ENCODE measurements at places on chromosomes 2 and 18.

- H3K36me3 ChIP-seq, result peaks cover 4% of the 10 kb centered on the region
- no peak for DNase-seq
- no peaks in the 10 kb centered on the region for H3K4me1 ChIP-seq
- no peaks in the 10 kb centered on the region for H3K27me3 ChIP-seq
These were observed 948.0 kb downstream of the DSC3 start for GRCh38 chr18:30094556-30094955.

DNA sequence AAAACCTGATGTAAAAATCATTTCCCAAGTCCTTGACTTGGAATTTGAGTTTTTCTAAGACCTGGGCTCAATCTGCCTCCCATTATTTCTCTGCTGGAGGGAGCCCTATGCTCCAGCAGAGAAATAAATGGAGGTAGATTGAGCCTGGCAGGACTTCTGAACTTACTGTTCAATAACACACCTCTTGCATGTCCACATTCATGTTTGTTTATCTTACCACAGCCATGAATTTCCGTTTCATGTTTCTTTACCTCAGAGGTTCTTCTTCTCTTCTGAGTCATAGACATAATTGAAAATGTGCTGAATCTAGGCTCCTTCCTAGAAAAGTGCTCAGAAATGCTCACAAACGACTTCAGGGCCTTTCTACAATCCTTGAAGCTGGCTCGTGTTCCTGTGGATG lies 170.8 kb downstream of the PMAIP1 start:
- H3K4me1 ChIP-seq, result no peaks in the 10 kb centered on the region
- no peak overlapping the region for H3K27ac ChIP-seq
- no peaks in the 10 kb centered on the region for H3K36me3 ChIP-seq
- DNase-seq, result no peak

- no peak for DNase-seq
- no peak overlapping the region for H3K4me3 ChIP-seq
- H3K27me3 ChIP-seq, result no peaks in the 10 kb centered on the region
These were observed 138.0 kb upstream of the LYPD6 start for GRCh38 chr2:149192427-149192826.

GRCh38 chr2:215145611-215146010 lies 7.2 kb upstream of the ABCA12 start:
- no peak overlapping the region for H3K27ac ChIP-seq
- no peaks in the 10 kb centered on the region for H3K4me1 ChIP-seq
- DNase-seq, result no peak

DNA sequence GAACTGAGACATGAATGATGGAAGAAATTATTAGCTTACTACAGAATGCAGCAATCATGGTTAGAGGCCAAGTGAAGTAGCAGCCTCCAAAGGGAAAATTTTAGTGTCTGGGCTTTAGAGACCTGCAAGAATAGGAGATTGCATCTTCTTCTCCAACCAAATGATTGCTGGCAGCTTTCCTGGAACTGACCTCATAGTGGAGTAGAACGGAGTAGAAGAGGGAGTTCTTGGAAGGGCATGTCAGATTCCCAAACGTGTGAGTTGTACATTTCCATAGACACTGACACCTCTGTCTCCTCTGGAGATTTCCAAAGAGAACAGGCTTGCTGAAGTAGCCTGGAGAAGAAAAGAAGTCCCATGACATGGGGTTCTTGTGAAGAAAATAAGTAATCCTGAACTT lies 169.8 kb upstream of the ERBB4 start:
- H3K36me3 ChIP-seq, result no peaks in the 10 kb centered on the region
- no peaks in the 10 kb centered on the region for H3K27me3 ChIP-seq
- DNase-seq, result no peak
- no peak overlapping the region for H3K4me3 ChIP-seq
- no peaks in the 10 kb centered on the region for H3K4me1 ChIP-seq
- no peak overlapping the region for H3K27ac ChIP-seq

DNA sequence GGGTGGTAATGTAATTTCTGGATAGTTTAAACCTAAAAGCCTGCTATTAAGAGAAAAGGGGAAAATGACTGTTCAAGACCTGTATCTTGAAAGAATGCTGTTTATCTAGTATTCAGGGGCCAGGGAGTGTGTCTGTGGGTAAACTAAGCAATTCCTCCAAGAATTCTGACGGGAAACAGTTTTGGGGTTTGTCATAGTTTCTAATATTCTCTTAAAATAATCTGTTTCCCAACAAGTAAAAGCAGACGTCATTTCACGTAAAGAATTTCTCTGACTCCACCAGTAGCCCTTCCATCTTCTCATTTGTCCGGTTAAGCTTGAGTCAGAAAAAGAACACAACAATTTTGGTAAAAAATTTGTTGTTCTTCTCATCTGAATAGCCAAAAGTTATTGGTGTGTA lies 232.1 kb upstream of the EPAS1 start:
- H3K4me1 ChIP-seq, result no peaks in the 10 kb centered on the region
- no peak overlapping the region for H3K4me3 ChIP-seq
- no peak overlapping the region for H3K27ac ChIP-seq
- H3K36me3 ChIP-seq, result no peaks in the 10 kb centered on the region

DNA sequence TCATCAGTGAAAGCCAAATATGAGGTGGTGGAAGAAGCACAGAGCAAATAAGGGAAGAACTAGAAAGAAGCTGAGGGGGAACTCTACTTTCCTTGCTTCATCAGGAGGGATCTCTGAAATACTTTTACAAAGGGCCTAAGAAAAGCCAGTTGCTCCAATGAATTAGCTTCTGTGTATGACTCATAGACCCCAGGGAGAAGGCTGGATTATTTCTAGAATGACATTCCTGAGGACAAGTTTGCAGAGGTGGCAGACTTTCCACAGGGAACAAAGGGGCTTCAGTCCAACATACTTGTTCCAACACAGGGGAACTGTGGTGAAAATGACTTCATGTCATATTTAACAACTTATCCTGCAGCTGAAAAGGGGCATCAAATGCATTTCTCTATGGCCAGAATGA lies 29.0 kb downstream of the DOK1 start:
- H3K27me3 ChIP-seq, result peaks cover 5% of the 10 kb centered on the region
- no peak overlapping the region for H3K4me3 ChIP-seq
- H3K27ac ChIP-seq, result no peak overlapping the region
- no peak for DNase-seq
- peaks cover 6% of the 10 kb centered on the region for H3K4me1 ChIP-seq
- no peaks in the 10 kb centered on the region for H3K36me3 ChIP-seq

- DNase-seq, result no peak
- H3K4me3 ChIP-seq, result no peak overlapping the region
- peaks cover 91% of the 10 kb centered on the region for H3K4me1 ChIP-seq
- peak overlapping the region; percentile 35 for H3K27ac ChIP-seq
- no peaks in the 10 kb centered on the region for H3K36me3 ChIP-seq
These were observed 375.1 kb upstream of the ID2 start for GRCh38 chr2:8306530-8307351.

GRCh38 chr2:155100261-155100660 lies 401.8 kb downstream of the KCNJ3 start:
- DNase-seq, result no peak
- H3K27me3 ChIP-seq, result no peaks in the 10 kb centered on the region
- no peak overlapping the region for H3K4me3 ChIP-seq
- peaks cover 4% of the 10 kb centered on the region for H3K36me3 ChIP-seq

- H3K27me3 ChIP-seq, result no peaks in the 10 kb centered on the region
- H3K4me1 ChIP-seq, result peaks cover 6% of the 10 kb centered on the region
These were observed 83.2 kb upstream of the DTNB start for GRCh38 chr2:25756536-25756935.

DNA sequence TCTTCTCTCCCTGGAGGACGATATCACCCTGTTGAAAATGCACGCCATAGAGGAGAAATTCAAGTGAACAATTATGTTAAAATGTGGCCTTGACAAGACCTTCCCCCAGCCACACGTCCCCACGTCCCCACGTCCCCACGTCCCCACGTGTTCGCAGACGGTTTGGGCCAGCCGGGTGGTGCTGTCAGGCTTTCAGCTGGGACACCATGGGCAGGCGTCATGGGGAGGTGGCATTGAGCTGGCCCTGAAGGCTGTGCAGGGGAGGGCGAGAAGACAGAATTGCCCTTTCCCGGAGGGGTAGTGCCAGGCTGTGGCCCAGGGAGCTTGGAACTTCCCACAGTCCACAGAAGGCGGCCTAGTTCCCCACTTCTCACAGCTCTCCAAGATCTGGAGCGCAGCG lies 240.7 kb upstream of the RAB6C start:
- H3K27ac ChIP-seq, result no peak overlapping the region
- H3K36me3 ChIP-seq, result no peaks in the 10 kb centered on the region
- DNase-seq, result no peak
- no peak overlapping the region for H3K4me3 ChIP-seq

GRCh38 chr2:17851731-17852585 lies 26.5 kb upstream of the KCNS3 start:
- no peak overlapping the region for H3K4me3 ChIP-seq
- no peak overlapping the region for H3K27ac ChIP-seq
- H3K36me3 ChIP-seq, result no peaks in the 10 kb centered on the region
- peaks cover 12% of the 10 kb centered on the region for H3K27me3 ChIP-seq

DNA sequence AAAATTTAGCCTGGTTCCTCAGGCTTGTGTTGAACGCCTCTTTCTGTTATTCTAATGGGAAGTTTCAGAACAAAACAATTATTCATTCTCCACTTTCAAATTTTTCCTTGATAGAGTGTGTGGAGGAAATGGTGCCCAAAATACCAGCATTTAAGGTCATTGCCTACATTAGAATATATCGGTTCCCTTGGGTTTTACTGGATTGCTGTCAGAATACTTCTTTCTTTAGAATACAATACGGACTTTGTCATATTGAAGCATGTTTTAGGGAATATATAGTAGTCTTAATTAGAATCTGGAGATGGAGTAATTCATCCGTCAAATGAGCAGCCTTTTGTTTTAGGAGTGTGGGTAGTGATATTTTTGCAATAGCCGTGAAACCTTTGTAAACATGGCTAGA lies 13.3 kb downstream of the LIMS1 start:
- no peak for DNase-seq
- H3K4me3 ChIP-seq, result no peak overlapping the region
- H3K36me3 ChIP-seq, result peaks cover 2% of the 10 kb centered on the region
- no peaks in the 10 kb centered on the region for H3K27me3 ChIP-seq
- H3K27ac ChIP-seq, result no peak overlapping the region

GRCh38 chr18:30487962-30488361 lies 554.6 kb downstream of the DSC3 start:
- no peaks in the 10 kb centered on the region for H3K36me3 ChIP-seq
- no peak overlapping the region for H3K4me3 ChIP-seq
- no peak overlapping the region for H3K27ac ChIP-seq
- no peak for DNase-seq

DNA sequence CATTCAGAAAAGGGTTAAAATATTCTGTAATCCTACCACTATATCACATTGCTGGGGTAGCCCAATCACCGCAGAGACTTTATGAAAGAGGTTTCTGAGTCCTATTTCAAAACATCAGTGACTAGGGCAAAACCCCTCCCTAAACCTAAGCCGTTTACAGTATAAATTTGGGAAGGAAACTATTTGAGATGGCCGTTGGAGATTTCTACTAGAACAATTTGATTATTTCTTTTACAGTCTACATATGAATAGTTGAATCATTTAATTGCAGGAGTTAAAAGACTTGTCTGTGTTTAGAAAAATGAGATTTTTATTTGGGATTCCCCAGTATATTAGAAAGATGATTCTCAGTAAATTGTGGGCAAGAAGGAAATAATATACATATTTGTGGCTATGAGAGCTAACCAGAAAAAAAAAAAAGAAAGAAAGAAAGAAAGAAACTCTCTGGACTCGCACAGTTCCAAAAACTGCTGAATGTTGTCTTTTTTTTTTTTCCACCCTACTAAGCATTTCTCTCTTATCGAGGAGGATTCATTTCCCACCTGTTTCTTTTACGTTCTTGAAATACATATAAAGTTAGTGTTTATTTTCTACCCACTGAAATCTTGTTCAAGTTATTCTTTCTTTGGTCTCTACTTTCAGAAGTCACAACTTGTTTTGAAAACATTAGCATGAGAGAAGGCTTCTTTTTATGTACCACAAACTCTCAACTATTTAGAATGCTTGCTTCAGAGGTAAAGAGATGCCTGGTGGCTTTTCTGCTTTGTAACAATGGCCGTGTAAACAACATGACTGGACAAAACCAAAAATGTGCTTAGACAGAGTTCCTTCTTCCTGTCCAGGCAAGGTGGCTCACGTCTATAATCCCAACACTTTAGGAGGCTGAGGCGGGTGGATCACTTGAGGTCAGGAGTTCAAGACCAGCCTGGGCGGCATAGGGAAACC lies 65.9 kb downstream of the BCL2 start:
- no peaks in the 10 kb centered on the region for H3K27me3 ChIP-seq
- peak overlapping the region; percentile 52 for H3K27ac ChIP-seq
- H3K4me1 ChIP-seq, result peaks cover 77% of the 10 kb centered on the region
- H3K36me3 ChIP-seq, result peaks cover 9% of the 10 kb centered on the region

GRCh38 chr2:131146231-131146630 lies 41.1 kb downstream of the PLEKHB2 start:
- H3K27ac ChIP-seq, result no peak overlapping the region
- no peak for DNase-seq
- no peak overlapping the region for H3K4me3 ChIP-seq
- no peaks in the 10 kb centered on the region for H3K4me1 ChIP-seq
- no peaks in the 10 kb centered on the region for H3K27me3 ChIP-seq
- peaks cover 4% of the 10 kb centered on the region for H3K36me3 ChIP-seq

Data from naive thymus-derived CD8-positive, alpha-beta T cell (primary cell).